ENCODE measurements at places on chromosomes 5 and 9.

DNA sequence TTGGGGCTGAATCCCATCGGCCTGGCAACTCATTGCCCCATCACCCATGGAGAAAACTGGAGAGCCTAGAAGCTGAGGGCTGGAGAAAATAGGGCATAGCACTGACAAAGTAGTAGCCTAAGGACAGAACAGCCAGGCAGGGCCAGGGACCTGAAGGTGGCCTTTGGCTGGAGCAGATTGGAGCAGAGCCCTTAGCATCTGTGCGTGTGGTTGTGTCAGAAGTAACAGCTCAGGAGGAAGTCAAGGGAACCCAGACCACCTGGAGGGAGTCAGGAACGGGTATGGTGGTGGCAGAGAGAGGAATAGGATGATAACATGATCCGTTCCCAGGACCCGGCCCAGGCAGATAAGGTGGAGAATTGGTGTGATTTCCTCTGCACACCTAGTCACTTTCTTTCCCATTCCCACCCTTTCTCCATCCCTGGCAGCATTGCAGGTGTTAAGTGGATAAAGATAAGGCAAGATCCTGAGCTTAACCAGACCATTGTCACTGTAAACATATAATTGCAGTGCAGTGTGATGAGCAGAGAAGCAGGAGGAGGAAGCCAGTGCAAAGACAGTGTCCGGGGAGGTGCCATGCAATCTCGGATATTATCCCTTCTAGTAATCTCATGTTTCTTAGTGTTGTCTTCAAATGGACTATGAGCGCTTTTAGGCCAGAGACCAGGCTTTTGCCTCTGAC, 67.0 kb downstream of the NDFIP1 start:
- DNase-seq: no peak

- DNase-seq: no peak
Observed at GRCh38 chr5:10460252-10460906, 18.7 kb downstream of the ROPN1L start.

DNA sequence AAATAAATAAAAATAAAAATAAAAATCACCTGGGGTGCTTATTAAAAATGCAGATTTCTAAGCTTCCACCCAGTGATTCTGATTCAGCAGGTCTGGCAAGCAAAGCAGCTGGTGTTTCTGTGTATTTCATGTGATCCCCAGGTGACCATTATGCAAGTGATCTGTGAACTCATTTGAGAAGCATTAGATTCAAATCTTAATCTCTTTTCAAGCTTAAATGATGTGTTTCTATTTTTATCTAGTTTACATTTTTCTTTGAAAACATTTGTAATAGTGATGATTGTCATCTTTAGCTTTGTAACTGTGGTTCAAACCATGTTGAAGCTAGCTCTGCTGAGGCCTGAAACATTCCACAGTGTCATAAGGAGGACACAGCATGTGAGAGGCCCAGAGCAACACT, 804.8 kb upstream of the ZNF608 start:
- DNase-seq: no peak

- DNase-seq: no peak
Observed at GRCh38 chr5:136133922-136134379, 1.3 kb downstream of the SMAD5 start.

- DNase-seq: no peak
Observed at GRCh38 chr5:58498340-58498942, 7.2 kb downstream of the GAPT start.

- no peak for DNase-seq
Observed at GRCh38 chr9:20280330-20280729, 342.0 kb downstream of the MLLT3 start.

DNA sequence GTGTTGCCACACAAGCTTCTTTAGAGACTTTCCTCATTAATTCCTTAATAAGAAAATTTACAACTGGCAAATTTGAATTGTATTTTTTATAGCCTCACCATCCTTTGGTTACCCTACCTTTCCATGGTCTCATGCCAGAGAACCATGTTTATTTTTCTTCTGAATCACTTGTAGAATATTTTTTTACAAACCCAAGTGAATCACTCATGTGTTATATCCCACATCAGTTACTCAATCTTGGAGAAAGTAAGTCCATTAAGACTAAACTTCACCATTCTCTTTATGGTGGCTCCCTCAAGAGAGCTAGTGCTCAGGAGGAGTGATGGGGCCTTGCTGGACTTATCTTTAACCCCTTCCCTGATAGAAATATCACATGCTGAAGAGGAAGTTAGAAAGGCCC, 128.9 kb downstream of the SUSD1 start:
- no peak for DNase-seq

DNA sequence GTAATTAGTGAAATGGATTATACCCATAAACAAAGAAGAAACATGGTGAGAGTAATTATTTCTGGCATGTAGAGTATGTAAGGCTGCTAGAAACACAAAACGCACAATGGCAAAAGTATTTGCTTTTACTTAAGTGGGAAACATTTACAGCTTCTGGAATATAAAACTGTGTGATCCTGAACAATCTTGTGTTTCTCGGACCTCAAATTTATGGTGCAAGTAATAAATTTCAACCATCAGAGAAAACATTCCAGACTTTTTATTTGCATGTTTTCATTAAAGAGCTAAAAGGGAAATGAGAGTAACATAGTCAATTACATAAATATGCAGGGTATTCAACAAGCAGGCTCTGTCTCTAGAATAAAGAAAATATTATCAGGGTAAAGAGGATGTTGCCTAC, 17.2 kb upstream of the PRR16 start:
- no peak for DNase-seq

GRCh38 chr9:107705521-107705920, 216.0 kb upstream of the KLF4 start:
- no peak for DNase-seq

DNA sequence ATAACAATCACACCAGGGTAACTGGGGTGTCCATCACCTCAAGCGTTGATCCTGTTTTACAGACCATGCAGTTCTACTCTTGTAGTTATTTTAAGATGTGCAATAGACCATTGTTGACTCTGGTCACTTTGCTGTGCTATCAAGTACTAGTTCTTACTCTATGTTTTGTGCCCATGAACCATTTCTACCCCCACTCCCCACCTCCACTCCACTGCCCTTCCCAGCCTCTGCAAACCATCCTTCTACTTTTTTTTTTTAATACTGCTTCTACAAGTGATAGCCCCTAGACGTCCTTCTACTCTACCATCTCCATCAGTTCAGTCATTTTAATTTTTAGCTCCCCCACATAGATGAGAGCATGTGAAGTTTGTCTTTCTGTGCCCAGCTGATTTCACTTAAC, 38.8 kb downstream of the EHMT1 start:
- DNase-seq: no peak

DNA sequence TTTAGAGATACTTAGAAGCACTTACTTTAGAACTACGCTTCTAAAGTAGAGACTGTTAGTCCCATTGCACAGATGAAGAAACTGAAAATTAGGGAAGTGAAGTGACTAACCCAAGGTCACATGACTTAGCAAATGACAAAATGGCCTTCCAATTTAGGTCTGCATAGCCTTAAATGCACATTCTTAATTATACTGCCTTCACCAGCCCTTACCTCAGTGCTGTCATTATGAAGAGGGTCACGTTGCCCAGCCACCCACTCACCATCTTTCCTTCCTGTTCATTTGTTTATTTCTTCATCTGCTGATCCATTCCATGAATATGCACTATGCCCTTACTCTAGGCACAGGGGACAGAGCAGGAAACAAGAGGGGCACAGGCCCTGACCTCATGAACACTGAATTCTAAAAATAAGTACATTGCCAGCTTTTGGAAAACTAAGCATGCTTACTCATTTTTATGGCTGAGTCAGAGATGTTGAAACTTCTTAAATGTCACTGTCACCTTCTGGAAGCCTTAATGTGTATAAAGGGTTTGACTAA, 8.6 kb downstream of the HAVCR2 start:
- DNase-seq: no peak

DNA sequence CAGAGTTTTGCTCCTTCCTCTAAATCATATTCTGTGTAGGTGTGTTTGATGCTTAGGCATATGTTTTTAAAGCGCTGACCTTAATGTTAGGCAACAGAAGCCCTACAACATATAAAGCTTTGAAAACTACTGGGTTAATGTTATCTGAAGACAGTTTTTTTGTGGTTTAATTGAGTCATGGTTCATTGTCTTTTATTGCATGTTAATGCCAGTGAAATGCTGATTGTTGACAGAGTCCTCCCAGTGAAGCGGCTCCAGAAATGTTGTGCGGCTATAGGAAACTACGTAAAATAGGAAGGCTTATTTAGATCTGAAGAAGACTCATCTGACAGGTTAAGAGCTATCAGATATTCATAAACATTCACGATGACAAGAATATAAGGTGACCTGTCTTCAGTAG, 424.6 kb downstream of the CCDC171 start:
- no peak for DNase-seq

DNA sequence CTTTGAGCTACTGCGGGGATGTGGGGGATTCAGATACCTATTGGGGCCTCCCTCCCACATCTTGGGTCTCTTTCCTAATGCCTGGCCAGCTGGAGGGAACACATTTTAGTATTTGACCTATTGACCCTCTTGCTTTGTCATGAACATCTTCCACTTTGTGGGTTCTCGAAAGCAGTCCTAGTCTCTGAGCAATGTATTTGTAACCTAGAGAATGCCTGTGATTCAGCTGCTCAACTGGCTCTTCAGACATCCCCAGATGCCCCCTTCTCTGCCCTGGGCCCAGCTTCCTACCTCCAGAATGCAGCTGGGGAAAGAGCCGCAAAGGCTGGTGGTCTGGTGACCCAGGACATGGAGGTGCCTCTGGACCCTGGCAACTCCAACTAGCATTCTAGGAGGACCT, 32.2 kb downstream of the APTX start:
- DNase-seq: no peak

DNA sequence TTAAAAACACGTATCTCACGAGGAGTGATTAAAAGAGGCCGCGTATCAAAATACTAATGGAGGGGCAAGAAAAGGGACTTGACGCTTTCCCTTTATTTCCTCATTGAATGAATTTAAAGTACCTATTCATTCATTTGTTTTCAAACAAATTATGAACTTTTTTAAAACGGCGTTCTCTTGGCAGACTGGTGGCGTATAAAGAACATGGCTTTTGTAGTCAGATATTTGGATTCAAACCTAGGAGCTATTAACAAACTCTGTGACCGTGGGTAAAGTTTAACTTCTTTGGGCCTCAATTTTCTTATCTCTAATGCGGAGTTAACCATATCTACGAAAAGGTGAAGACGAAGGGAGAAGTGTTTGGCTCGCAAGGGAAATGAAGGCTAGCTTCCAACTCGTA, 876 bp downstream of the CAAP1 start:
- DNase-seq: no peak

DNA sequence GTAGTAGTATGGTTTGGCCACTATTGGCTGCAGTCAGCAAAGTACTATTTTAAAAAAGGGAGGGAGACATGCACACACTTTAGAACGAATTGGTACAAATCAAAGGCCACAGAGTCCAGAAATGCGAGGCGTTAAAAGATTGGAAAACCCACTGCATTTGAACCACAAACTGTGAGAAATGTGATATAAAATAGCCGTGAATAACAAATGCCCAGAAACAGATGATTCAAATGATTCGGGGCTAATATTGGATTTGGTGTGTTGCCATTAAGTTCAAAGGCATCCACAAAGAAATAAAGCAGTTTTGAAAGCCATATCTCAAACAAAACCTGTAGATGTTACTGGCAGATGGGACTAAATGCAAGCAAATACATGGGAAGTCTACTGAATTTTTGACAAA, 140.9 kb upstream of the HMHB1 start:
- DNase-seq: no peak

DNA sequence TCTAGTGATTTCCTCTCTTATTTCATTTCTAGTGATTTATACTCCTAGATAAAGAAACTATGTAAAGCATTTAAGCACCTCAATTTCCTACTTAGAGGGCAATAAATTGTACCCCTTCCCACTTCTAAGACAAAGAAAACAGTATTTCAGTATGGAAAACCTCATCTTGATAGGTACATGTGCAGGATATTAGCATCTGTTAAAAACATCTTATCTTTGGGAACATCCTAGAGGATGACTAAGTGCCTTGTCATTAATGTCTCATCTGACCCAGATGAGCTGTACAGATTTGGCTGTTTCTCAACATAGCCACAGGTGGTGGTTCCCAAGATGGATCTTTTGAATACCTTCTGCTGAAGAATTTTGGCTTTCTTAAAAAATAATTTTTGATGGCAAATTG, 5.7 kb downstream of the MEGF10 start:
- no peak for DNase-seq

DNA sequence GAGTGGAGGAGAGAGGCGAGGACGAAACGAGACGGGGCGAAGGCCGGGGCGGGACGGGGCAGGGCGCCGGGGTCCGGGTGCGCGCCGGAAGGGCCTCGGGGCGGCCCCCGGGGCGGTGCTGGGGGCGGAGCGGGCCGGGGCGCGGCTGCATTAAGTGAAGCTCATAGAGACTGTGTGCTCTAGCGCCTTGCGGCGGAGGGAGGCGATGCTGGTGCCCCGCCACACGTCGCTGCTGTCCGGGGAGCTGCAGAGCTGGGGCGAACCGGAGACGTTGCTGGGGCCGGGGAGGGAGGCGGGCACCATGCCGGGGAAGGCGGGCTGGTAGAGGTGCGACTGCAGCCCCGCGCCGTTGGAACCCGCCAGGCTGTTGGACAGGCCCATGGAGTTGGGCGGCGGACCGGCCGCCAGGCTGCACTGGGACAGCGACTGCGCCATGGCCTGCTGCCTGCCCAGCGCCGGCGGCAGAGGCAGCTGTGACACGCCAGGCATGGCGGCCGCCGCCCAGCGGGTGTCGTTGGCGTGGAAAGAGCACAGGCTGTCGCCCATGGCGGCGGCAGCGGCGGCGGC, 8.3 kb downstream of the OTP start:
- no peak for DNase-seq

DNA sequence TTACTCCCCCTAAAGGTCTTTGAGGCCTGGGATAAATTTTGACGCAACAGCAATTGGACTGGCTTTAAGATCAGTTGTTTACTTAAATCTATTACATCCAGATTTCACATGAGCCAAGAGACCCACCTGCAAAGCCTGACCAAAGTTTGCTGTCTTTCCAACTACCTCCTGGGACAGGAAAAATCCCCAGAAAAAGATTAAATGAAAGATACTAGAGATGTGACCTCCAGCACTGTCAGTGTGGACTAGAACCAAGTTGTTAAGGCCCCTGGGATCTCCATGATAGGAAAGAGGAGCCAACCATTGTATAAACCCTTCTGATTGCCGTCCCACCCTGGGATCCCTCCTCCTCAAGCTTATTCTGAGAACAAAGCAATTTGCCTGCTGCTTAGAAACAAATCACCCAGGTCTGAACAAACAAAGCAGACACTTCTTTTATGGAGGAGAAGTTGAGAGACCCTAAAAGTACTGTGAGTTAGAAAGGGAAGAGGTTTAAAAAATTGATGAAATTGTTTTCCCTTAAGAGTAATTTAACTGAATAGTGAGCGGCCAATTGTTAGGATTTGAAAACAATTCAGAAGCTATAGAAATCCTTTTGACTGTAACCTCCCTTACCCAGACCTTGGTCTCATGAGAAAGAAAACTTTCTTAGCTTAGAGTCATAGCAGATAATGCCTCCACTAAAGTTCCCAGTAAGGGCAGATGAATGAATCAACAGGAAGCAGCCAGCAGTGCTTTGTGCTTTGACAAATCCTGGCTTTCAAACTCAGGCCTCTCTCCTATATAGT, 255.2 kb downstream of the TMEM167A start:
- DNase-seq: no peak

- no peak for DNase-seq
Observed at GRCh38 chr9:119088002-119088547, 281.2 kb downstream of the BRINP1 start.

GRCh38 chr5:89003563-89004036, 120.6 kb upstream of the MEF2C start:
- no peak for DNase-seq
